Stimulated activated CD8-positive, alpha-beta memory T cell treated with anti-CD3 and anti-CD28 coated beads, Interleukin-12 subunit alpha, Interleukin-12 subunit beta, amount 100 ng/mL, for 4 hours (primary cell): ENCODE measurements at places on chromosomes 4 and X.

- no peak for DNase-seq
These were observed 21.0 kb downstream of the MSX1 start for GRCh38 chr4:4880492-4880891.

DNA sequence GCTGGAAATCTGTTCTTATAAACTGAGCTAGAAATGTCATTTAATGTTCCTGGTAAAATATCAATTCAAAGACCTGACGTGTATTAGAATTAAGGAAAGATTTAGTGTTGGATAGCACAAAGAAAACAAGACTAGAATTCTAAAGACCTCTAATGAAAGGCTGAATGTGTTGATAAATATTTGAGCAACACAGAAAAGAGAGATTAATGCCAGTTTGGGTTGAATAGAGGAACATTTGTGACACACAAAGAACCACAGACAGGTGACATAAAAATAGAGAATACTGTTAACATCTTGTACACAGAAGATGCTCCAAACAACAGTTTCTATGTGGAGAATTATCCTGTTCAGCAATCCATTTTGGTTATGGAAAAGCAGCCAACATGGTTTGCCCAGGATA lies 222.1 kb upstream of the GALNT7 start:
- DNase-seq = no peak

- no peak for DNase-seq
These were observed 69.3 kb upstream of the STIM2 start for GRCh38 chr4:26791346-26791745.

- no peak for DNase-seq
These were observed 42.9 kb downstream of the DDX60L start for GRCh38 chr4:168437192-168437943.

DNA sequence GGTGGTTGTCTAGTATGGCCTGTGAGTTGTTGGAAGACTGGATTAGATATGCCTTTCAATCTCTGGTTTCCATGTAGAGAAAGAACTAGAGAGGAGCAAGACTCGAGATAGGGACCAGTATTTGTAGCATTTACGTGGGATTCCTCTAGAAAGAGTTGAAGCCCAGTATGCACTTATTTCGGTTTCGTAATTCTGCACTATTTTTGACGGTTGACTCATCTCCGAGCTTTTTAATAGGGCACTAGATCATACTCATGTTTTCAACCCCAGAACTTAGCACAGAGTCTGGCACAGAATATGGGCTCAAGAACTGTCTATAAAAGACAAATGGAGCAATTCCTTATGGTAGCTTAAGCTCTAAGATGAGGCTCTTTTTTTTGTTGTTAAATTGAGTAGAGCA lies 15.7 kb downstream of the HELT start:
- no peak for DNase-seq

DNA sequence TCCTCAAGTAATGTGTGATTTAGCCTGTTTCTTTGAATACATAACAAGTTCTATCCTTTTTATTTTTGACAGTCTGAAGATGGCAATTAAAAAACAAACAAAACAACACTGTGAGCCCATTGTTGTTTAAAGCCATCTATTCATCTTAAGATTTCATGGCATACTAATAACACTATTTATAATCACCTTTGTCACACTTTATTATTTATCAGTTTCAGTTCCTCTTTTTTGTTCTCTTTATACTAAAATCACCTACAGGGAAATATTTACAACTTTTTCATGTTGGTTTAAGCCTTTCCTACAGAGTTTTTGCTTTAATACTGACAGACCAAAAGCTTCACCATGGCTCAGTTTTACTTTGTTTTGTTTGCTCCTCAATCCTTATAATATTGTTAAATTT lies 247.4 kb upstream of the CTSO start:
- no peak for DNase-seq

DNA sequence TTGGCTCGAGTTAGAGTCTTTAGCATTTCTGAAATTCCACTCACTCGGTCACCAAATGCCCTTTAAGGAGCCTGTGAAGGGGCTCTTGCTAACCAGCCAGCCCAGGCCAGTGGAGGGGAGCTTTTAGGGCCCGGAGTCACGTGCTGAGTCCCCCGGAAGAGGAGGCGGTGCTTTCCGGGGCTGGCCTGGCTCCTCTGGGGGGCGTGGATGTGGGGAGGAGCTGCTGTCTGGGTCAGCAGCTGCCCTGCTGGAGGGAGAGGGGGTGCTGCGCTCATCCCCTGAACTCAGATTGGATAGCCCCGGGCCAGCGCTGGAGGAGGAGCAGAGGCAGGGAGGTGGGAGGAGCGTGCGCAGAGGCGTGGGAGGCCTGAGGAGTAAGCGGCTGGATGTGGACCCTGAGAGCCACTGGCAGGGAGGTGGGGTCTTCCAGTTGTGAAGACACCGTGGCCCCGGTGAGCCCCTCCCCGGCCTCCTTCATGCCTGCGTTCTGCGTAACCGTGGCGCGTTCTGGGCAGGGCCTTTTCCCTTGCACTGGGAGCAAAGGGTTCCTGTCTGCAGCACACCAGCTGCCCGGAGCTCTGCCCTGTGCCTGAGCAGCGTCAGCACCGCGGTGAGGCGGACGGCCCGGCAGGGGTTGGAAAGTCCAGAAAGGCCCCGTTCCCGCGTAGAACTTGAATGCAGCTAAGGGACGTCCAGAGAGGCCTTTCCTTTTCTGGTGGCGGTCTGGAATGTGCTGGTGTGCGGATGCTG lies 19.7 kb downstream of the MAEA start:
- peak; percentile 37 for DNase-seq

DNA sequence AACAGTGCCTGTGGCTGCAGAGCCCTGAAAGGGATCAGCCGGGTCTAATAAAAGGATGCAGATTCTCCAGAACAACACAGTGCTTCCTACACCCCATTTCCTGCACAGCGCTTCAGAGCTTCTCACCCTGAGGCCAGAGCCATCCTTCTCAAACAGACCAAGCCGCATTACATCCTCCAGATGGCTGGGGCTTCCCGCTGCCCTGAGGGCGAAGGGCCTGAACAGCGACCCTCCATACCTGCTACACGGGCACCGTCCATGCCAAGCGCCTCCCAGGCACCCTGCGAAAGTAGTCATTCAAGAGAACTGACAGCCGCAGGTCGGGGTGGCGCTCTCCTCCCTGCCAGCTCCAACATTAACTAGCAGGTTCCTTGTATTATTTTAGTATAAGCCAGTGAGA lies 36.5 kb downstream of the ACOX3 start:
- DNase-seq = no peak

GRCh38 chrX:132292793-132293192 lies 73.5 kb upstream of the RAP2C start:
- no peak for DNase-seq

DNA sequence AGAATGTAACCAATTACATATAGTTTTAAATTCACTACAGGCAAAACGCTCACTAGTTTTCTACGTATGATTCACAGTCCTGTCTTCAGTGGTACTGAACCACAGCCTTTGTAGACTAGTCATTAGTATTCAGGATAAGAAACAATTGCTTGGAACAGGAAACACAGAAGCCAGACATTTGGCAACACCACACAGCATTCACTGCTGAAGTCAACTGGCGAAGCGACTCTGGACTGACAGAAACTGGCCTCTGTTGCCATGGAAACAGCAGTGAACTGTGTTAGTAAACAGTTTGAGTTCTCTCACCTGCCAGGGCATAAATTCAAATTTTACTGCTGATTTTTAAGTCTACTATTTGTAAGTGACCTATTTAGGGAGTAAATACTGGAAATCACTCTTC lies 57.6 kb downstream of the MAPK10 start:
- DNase-seq = no peak

GRCh38 chrX:29941287-29941686 lies 274.1 kb upstream of the MAGEB2 start:
- DNase-seq = no peak

GRCh38 chrX:78555401-78555980 lies 103.6 kb downstream of the RTL3 start:
- DNase-seq = no peak

DNA sequence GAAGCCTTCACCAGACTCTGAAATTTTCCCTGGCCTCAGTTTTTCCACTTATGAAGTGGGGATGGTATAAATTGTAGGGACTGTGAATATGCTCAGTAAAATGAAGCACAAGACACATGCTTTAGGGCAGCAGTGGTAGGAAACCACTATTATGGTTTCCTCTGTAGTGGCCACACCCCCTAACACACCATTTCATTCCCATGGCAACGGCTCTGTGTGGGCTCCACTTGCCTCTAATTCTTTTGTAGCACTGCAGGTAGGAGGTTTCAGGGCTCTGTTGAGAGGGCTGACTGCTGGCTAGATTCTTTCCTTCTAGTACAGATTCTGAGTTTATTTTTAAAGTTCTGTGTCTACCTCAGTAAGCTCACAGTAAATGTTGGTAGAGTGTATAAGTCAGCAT lies 3.5 kb upstream of the VMA21 start:
- peak; percentile 27 for DNase-seq

DNA sequence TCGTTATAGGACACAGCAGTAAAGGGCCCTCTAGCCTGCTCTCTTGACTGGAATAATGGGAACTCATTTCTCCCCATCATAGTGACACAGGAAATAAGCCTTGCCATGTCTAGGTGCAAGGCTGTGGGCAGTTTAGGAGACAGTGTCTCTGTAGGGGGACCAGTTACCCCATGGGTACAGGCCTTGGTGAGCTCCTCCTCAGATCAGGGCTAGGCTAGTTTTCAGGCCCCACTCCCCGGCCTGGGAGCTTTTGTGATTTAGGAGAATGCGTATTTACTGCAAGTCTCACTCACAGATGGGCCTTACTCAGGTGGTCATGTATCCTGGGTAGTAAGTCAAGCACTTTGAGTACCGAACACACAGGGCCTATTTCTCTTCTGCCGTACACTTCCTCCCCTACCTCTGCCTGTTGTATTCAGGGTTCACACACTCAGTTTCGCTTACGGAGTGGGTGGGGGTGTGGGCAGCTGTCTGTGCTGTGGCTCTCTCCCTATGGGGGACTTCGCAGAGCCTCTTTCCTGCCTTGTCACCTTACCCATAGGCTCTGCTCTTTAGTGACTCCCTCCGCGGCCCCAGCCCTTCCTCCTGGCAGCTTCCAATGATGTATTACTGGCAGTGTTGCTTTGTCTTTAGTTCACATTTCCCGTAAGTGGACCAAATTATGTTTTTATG lies 34.2 kb downstream of the FAM193A start:
- DNase-seq = peak; percentile 51

DNA sequence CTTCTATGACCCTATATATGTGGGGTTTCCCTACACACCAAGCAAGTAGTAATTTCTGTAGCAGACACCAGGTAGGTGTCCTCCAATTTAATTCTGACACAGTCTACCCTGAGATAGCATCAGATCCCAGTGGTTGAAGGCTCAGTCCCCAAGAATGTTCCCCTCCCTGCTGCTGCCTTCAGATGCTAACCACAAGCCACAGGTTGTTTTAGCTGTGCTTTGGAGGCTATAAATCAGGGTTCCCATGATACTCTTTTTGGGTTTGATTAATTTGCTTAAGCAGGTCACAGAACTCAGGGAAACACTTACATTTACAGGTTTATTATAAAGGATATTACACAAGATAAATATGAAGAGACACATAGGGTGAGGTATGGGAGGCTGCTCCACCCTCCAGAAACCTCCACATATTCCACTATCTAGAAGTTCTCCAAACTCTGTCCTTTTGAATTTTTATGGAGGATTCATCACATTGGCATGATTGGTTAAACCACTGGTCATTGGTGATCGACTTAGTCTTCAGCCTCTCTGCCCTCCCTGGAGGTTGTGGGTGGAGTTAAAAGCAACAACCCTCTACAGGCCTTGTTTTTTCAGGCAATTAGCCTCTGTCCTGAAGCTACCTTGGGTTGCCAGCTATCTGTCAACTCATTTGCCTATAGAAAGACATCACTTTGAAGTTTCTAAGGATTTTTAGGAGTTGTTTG lies 50.8 kb downstream of the GRIA2 start:
- no peak for DNase-seq

DNA sequence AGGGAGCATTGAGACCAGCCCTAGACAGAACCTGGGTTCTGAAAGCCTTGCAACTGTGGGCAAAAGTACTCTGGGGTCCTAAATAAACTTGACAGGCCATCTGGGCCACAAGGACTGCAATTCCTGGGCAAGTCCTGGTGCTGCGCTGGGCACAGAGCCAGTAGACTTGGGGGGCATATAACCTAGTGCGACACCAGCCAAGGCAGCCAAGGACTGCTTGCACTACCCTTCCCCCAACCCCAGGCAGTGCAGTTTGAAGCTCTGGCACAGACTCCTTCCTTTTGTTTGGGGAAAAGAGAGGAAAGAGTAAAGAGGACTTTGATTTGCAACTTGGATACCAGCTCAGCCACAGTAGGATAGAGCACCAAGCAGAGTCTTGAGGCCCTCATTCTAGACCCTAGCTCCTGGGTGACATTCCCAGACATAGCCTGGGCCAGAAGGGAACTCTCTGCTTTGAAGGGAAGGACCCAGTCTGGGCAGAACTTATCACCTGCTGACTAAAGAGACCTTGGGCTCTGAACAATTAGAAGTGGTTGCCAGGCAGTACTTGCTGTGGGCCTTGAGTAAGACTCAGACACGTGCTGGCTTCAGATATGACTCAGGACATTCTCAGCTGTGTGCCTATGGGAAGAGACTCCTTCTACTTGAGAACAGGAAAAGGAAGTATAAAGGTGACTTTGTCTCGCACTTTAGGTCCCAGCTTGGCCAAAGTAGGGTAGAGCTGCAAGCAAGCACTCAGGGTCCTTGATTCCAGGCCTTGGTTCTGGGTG lies 522.8 kb downstream of the GLUD2 start:
- no peak for DNase-seq

DNA sequence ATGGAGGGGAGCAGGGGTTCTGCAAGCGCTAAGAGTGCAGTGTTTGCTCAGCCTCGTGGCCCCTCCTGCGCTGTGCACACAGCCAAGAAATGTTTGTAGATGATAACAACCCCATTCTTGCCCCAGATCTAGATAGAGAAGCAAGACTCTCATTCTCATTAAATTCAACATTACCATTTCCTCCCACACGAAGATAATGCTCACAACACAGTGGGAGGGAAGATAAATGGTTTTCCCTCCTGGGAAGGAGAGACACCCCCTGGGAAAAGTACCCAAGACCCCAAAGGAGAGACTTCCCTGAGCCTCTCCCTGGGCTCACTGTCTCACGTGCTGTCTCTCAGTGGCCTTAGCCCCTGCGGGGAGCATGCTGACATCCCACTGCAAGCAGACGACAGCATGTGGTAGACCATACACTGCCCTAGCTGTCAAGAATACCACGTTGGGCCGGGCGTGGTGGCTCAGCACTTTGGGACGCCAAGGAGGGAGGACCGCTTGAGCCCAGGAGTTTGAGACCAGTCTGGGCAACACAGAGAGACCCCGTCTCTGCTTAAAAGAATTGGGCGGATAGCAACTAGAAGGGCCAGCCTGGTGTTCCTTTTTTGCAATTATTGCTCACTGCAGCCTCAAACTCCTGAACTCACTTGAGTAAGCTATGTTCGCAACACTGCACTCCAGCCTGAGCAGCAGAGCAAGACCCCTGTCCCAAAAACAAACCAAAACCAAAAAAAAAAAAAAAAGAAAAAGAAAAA lies 34.9 kb upstream of the IQSEC2 start:
- DNase-seq = no peak

GRCh38 chr4:74005528-74005927 lies 7.1 kb upstream of the CXCL5 start:
- no peak for DNase-seq

- no peak for DNase-seq
These were observed 90.0 kb upstream of the EXOC1L start for GRCh38 chr4:55729351-55730279.
